ENCODE measurements at places on chromosomes 1 and 21. TPM values are rescaled to one million over a fixed set of nuclear protein-coding genes. Genes with fewer than 3 reads are reported as not detected.

Gene UBASH3A
- total RNA-seq: not detected

DNA sequence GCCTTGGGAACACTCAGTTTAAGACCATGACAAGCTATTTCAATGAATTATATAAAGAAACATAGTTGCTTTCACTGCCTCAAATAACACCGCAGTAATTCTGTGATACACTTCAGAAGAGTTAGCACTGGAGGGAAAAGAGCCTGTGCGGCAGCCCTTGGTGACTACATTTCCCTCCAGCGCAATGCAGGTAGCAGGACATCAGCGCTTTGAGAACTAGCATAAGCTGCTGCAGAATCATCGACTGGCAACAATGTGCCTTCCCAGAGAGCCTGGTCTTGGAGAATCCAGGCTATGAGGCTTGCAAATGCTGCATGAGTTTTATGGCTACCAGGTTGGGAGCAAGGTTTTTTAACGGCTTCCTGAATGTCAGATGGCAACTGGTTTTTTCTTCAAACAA lies 7.5 kb downstream of the NRIP1 start:
- H3K4me1 ChIP-seq: peaks cover 48% of the 10 kb centered on the region
- no peak overlapping the region for H3K4me3 ChIP-seq
- no peaks in the 10 kb centered on the region for H3K27me3 ChIP-seq
- H3K36me3 ChIP-seq: no peaks in the 10 kb centered on the region
- DNase-seq: no peak

Gene LEFTY1
- 0.83 TPM for total RNA-seq

- H3K27me3 ChIP-seq: no peaks in the 10 kb centered on the region
- no peak overlapping the region for H3K4me3 ChIP-seq
- DNase-seq: no peak
- H3K36me3 ChIP-seq: no peaks in the 10 kb centered on the region
These were observed 24.1 kb upstream of the ALDH4A1 start for GRCh38 chr1:18926315-18927081.

Gene FAM167B
- total RNA-seq: 1.4 TPM

DNA sequence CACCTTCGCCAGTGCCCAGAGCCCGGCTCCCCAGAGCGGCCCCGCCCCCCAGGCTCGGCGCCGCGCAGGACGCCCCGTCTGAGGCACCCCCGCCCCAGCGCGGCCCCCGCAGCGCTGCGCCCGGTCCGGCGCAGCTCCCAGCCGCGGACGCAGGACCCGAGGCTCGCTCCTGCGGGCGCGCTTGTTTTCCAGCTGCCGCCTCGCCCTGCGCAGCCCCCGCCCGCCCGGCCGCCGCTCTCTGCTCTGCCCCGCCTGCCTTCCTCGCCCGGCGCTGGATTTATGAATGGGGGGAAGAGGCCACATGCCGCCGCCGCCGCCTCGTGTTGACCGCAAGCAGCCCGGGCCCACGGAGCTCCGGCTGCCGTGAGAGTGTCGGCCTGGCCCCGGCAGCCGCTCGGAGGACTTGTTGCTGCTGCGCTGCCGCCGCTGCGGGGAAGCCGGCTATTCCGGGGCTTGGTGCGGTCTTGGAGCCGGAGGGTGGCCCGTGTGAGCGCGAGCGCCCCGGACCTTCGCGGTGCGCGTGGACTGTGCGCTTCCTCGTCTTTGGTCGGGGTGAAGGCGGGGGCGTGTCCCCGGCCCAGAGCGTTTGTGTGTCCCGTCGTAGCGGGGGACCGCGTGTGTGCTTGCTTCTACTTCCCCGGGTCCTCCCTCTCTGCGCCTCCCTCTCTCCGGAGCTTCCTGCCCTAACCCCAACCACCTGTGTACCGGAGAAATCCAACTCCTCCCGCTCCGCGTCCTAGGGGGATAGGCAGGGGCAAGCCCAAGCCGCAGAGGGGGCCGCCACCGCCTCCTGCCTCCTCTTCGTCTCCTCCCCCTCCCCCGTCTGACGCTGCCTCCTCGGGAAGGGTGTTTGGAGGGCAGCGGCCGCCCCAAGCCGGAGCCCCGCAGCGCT lies 736 bp downstream of the KCNC4 start:
- no peaks in the 10 kb centered on the region for H3K36me3 ChIP-seq
- no peaks in the 10 kb centered on the region for H3K4me1 ChIP-seq
- peaks cover 30% of the 10 kb centered on the region for H3K27me3 ChIP-seq
- H3K27ac ChIP-seq: no peak overlapping the region

GRCh38 chr1:229396585-229397206 lies 37.2 kb downstream of the ACTA1 start:
- no peak overlapping the region for H3K4me3 ChIP-seq
- no peaks in the 10 kb centered on the region for H3K36me3 ChIP-seq
- H3K27ac ChIP-seq: no peak overlapping the region
- H3K4me1 ChIP-seq: no peaks in the 10 kb centered on the region
- DNase-seq: no peak

DNA sequence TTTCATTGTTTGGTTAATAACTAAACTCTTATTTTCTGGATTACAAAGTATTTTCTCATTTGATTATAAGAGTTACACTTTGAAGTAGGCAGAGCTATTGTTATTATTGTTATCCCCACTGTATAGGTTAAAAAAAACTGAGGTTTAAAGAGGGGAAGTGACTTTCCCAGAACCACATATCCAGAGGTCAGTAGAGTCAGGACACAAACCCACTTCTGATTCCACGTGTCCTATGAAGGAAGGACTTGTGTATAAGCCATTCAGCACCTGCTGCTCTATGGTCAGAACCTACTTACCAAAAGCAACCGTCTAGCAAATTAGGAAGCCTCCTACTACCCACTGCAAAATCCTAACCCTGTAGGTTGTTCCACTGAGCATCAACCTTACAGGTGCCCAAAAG lies 291.3 kb downstream of the TM2D1 start:
- no peaks in the 10 kb centered on the region for H3K36me3 ChIP-seq
- no peak for DNase-seq
- H3K27ac ChIP-seq: no peak overlapping the region
- H3K4me1 ChIP-seq: no peaks in the 10 kb centered on the region
- H3K4me3 ChIP-seq: no peak overlapping the region

Gene HSPB7
- total RNA-seq: 744 TPM
